Brain (organoid and tissue), 16 donors: ENCODE measurements at places on chromosomes 2 and 18.

DNA sequence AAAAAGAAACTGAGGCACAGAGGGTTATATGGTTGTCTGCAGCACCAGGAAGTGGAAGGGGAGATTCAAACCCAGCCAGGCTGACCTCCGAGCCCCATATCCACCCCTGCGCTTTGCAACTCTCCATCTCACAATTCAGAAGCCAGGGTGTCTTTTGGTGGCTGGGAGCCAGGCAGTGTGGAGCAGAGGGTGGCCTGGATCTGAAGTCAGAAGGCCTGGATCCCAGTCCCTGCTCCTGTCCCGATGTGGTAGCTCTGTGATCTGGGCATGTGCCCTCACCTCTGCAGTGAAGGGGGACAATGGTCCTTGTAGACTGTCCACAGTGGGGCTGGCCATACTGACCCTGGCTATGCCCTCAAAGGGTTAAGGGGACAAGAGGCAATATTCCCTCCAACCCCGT lies 57.0 kb downstream of the CIB4 start:
- DNase-seq = no peak

DNA sequence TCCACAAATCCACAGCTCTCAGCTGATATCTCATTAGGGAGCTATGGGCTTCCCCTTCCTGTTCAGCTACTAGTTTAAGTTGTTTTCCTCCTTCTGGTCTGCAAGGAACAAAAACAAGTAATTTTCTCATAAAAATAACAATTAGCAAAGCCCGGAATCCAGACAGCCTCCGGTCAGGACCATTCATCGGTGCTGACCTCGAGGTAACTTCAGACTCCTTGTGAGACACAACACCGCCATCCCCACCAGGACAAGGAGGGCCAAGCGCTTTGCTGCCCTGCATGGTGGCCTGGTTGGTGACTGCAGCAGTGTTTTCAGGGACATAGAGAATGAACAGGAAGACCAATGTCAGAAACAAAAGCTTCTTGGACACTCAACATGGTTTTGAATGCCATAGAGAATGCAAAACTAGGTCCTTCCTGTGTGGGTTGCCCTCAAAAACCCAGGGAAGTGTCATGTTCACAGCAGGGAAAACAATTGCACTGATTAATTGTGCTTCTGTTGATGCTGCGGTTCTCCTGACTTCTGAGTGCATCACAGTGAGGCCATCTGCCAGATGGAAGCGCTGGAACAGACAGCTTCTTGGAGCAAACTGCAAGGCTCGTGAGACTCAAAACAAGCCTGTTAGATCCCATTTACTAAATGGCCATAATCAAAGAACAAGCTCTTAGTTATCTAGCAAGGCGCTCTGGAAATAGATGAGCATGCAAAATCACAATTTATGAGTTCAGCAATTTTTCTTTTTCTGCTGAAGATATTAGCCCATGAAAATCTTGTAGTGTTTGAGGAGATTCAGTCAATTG lies 77.1 kb downstream of the HS1BP3 start:
- DNase-seq = peak; percentile 62

GRCh38 chr2:30252723-30253701 lies 21.7 kb downstream of the LBH start:
- peak; percentile 30 for DNase-seq

DNA sequence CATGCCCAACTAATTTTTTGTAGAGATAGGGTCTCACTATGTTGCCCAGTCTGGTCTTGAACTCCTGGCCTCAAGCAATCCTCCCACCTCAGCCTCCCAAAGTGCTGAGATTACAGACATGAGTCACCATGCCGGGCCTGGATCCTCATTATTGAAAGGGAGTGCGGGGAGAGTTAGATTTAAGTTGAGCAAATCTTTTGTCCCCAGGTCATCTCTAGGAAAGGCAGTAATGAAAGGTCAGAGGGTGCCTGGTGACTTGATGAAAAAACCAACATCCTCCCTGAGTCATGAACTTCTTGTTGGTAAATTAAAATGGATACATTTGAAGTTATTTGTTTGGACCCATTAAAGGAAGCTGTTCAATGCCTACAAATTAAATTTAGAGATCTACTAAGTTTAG lies 25.1 kb downstream of the STAT4 start:
- DNase-seq = no peak

GRCh38 chr2:149782572-149782971 lies 195.0 kb upstream of the MMADHC start:
- no peak for DNase-seq

DNA sequence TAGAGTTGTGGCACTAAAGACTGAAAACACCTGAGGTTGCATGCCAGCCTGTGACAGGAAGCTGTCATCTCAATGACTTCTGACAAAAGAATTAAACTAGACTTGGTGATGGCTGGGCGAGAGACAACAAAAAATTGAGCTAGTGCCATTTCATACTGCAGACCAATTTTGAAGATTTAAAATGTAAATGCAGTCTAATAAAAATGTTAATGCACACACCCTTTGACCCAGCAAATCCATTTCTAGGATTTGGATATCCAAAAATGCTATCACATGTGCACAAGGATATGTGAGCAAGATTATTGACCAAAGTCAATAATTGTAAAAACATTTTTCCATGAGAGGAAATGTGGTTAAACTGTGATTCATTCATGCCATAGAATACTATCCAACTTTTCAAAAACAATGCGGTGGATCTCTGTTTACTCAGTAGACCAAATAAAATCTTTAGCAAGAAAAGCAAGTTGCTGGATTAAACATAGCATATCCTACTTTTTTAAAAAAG lies 5.6 kb downstream of the FBXO36 start:
- no peak for DNase-seq

DNA sequence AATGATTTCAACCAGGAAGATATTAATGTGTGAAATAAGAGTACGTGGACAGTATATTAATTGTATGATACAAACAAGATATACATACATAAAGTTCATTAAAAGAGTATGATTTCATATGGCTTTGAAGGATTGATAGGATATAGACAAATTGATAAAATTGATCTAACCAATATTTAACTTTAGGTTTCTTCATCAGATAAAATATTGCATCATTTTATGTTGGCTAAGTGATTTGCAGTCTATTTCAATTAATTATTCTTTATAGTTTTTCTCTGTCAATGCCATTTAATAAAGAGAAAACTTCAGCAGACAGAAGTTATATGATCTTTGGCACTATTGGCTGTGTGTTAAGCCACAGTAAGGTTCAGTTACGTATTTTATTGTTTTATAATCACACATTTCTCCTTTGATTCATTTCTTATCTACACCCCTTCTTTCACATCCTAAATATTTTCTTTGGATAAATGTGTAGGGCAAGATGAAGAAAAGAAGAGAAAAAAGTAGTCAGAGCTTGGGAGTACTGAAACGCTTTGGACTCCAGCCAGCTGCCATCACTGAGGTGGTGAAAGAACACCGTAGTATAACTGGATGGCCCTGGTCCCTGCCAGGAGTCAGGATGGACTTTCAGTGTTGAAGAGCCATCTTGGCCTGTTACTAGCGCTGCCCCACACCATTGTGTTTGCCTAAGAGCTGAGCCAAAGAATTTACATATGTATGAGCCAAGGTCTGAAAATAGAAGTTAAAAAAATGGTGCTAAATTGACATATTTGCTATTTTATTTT lies 9.8 kb upstream of the CPS1 start:
- peak; percentile 41 for DNase-seq

- no peak for DNase-seq
Observed at GRCh38 chr2:26519396-26520147, 41.6 kb upstream of the OTOF start.

DNA sequence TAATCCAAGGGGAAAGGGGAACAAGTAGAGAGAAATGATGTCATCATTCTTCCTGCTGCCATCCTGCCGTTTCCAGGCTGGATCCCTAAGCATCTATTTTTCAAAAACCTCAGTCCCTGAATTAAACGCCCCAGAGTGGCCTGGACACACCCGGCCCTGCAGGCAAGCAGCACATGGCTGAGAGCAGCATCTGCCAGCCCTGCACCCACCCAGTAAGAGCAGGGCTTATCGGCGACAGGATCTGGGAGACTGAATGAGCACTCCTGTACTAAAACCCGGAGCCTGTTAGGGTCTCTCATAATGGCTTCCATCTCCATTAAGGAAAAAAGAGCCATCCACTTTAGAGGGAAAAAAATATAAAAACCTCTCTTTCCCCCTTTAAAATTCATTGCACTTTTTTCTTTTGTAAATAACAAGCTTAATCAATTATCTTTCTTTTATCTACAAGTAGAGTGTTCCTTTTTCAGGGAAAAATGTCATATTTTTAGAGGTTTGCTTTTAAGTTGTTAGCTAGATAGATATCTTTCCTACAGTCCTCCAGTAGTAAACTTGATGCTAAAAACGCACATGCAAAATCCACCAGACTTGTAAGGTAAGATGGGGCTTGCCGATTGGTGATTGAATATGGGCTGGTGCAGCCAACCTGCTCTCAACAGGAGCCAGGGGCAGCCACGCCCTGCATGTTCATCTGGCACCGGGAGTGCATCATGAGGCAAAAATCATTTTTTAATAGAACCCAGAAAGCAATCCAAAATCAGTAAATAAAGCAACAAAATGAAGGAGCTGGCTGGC lies 457.8 kb downstream of the EIPR1 start:
- DNase-seq = peak; percentile 79

GRCh38 chr2:111160758-111161157 lies 40.0 kb downstream of the BCL2L11 start:
- DNase-seq = no peak
